Kidney tubule cell (primary cell): ENCODE measurements at places on chromosomes 16 and 17.

- no peak for DNase-seq
Observed at GRCh38 chr16:87098361-87098760, 218.8 kb downstream of the C16orf95 start.

DNA sequence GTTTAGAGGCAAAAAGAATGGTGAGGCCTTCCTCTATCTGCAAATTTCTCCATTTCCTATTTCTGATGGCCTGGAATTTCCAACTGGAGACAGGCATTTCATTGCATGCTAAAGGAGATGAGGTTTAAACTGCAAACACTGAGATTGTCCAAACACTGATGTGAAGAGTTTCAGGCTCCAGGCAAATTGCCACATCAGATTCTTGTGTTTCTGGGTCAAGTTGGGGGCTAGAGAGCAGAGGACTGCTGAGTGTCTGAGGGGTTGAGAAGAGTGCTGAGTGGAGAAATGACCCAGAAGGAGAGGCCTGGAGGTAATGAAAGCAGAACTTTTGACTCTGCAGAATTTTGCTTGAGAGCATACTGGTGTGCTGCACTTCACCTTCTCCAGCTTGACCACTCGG lies 216.7 kb upstream of the MPHOSPH6 start:
- no peak for DNase-seq

GRCh38 chr16:72936408-72936807 lies 111.5 kb downstream of the ZFHX3 start:
- DNase-seq = no peak

DNA sequence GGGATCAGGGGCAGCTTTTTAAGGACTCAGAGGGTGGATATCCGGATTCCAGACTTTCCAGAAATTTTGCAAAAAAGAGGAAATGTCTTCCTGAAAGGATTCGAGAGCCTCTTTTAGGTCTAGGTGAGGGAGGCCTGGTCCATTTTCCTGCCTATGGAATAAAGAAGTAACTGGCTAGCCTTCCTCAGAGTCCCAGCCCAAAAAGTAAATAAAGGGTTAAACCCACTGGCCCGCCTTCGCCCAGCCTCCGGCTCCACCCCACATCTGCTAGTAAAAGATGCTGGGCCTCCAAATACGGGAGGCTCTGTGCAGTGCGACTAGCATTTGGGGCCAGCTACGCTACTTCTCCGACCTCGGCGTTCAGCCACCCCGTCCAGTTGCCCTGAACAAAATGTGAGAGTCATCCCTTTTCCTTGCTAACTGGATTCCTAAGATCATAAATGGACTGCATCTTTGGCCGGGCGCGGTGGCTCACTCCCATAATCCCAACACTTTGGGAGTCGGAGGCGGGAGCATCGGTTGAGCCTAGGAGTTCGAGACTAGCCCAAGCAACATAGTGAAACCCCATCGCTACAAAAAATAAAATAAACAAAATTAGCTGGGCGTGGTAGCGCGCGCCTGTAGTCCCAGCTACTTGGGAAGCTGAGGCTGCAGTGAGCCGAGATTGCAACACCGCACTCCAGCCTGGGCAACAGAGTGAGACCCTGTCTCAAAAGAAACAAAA lies 824 bp upstream of the MPP2 start:
- DNase-seq = no peak
